GM12878 (cell line): ENCODE measurements at places on chromosomes 12 and 14. TPM values are rescaled to one million over a fixed set of nuclear protein-coding genes. Genes with fewer than 3 reads are reported as not detected.

CCDC38 gene
- total RNA-seq, result 0.08 TPM in 1 of 2 replicates, not detected in the other

FAM90A1 gene
- total RNA-seq, result 0.62 and 0.66 TPM in 2 replicates

C12orf42 gene
- 2.0 and 2.3 TPM in 2 replicates for total RNA-seq

AMIGO2 gene
- 0.08 and 0.15 TPM in 2 replicates for total RNA-seq

CLEC14A gene
- 0.11 TPM in 1 of 2 replicates, not detected in the other for total RNA-seq

P2RX2 gene
- total RNA-seq, result not detected in 2 replicates

PRKD1 gene
- 0.56 TPM in 1 of 2 replicates, not detected in the other for total RNA-seq

SYCP3 gene
- total RNA-seq, result 0.05 and 0.28 TPM in 2 replicates

DAO gene
- total RNA-seq, result not detected in 2 replicates

SLC8A3 gene
- 0.15 and 0.32 TPM in 2 replicates for total RNA-seq

HOXC5 gene
- not detected in 2 replicates for total RNA-seq

SLC25A47 gene
- total RNA-seq, result not detected in 2 replicates

CLEC9A gene
- total RNA-seq, result not detected in 2 replicates

DEGS2 gene
- 1.8 and 2.5 TPM in 2 replicates for total RNA-seq

C12orf54 gene
- 2.6 and 3.2 TPM in 2 replicates for total RNA-seq

DNAJC22 gene
- 0.15 and 0.19 TPM in 2 replicates for total RNA-seq

ACOT6 gene
- not detected in 2 replicates for total RNA-seq

FOXG1 gene
- total RNA-seq, result 0.32 and 0.44 TPM in 2 replicates

TAS2R50 gene
- total RNA-seq, result 0.74 and 1.6 TPM in 2 replicates

TOMM20L gene
- total RNA-seq, result not detected in 2 replicates

CLSTN3 gene
- total RNA-seq, result 17.1 and 24.7 TPM in 2 replicates

KRT3 gene
- total RNA-seq, result not detected in 2 replicates

CTDSP2 gene
- 98.2 and 99.5 TPM in 2 replicates for total RNA-seq

RASAL1 gene
- not detected in 2 replicates for total RNA-seq

RNF34 gene
- 80.6 and 88.1 TPM in 2 replicates for total RNA-seq

TEX52 gene
- total RNA-seq, result not detected in 2 replicates

BHLHE41 gene
- 0.13 and 0.45 TPM in 2 replicates for total RNA-seq

MIPOL1 gene
- not detected in 2 replicates for total RNA-seq

TMEM30B gene
- 0.10 and 0.27 TPM in 2 replicates for total RNA-seq

SLCO1A2 gene
- total RNA-seq, result not detected in 2 replicates

LPAR5 gene
- 7.9 and 8.2 TPM in 2 replicates for total RNA-seq

STXBP6 gene
- 1.5 and 1.7 TPM in 2 replicates for total RNA-seq

RAD51AP1 gene
- total RNA-seq, result 29.7 and 31.9 TPM in 2 replicates

SLC24A4 gene
- total RNA-seq, result not detected in 2 replicates

SLC6A12 gene
- total RNA-seq, result not detected in 2 replicates
